ENCODE measurements at places on chromosomes 7 and 10.

DNA sequence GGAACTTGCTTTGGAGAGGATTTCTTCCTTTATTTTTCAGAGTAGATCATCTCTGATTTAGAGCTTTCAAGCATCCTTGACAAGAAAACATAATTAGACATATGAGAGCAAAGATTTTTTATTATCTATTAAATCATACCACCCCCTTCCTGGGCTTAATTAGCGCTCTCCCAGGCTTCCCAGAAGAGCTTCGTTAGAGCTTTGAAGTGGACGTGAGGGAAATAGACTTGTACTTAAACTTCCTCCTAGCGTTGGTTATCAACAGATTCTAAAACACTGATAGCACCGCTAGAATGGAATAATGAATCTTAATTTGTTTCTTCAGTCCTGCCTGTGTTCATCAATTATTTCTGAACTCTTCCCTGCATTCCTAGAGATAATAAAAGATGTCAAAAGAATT is 173.9 kb upstream of the STK17A start:
- DNase-seq, result no peak

DNA sequence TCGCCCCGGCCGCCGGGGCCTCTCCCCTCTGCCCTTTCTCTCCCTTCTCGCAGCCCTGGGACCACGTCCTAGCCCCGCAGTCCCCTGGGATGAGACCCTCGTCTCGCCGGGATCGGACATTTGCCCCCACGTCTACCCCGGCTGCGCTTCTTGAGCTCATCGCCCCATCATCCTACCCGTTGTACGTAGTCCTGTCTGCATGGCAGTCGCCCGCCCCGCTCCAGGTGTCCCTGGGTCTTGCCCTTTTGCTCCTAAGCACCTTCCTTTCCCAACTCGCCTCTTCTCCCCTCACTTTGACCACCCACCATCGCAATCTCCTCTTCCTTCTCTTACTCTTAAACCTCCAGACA is 582 bp downstream of the TPST1 start:
- no peak for DNase-seq

GRCh38 chr7:116071629-116072028 is 41.1 kb upstream of the TFEC start:
- no peak for DNase-seq

GRCh38 chr7:34575006-34575405 is 83.0 kb upstream of the NPSR1 start:
- no peak for DNase-seq

DNA sequence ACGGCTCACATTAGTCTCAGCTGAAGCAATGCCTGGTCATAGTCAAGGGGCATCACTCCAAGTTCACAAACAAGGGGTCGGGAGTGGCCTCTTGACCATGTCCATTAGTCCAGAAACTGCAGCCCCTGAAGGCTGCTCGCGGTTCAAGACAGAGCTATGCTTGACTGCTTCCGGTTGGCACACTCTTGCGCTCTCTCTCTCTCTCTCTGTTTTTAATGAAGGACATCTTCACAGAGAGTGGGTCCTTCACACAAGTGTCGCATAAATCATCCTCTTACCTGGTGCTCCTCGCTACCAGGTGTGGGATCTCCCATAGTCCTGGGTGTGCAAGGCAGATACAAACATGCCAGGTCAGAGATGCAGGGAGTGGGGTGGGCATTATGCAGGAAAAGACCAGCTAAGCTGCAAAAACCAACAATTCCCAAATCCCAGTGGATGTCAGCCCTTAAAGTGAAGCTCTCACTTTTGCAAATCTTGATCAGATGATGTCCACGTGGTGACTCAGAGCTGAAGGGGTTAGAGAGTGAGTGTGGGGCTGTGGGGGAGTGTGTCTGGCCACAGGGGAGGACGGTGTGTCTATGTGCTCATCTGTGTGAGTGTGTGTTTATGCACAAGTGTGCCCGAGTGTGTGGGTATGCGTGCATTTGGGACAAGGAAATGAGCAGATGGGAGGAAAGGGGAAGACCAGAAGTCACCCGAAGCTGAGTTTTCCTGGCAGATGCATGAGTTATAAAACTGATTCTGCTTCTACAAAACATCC is 83.7 kb upstream of the PPP2R2D start:
- no peak for DNase-seq

DNA sequence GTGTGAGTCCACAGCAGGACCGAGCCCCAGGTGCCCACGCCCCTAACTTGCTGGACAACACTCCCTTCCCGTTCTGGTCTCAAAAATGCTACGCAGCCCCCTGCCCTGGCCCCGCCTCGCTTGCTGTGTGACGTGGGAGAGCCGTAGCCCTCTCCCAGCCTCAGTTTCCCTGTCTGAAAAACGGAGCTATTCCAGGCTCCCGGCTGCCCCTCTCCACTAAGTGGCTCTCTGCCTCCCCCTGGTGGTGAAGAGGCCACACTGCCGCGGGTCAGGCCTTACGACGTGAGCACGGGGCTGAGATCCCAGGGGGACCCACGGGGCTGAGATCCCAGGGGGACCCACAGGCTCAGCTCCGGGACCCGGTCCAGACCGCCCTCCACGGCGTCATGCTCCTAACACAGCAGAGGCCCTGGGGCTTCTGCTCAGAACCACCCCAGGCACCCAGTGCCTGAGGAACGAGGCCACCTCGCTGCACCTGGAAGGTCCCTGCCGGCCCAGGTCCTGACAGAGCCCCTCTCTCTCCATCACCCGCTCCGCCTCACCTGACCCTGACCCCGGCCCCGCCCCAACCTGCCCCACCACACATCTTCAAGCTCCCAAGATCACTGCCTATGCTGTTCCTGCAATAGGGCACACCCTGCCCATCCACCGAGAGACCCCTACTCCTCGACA is 26.7 kb downstream of the MICALL2 start:
- DNase-seq, result peak; percentile 74

DNA sequence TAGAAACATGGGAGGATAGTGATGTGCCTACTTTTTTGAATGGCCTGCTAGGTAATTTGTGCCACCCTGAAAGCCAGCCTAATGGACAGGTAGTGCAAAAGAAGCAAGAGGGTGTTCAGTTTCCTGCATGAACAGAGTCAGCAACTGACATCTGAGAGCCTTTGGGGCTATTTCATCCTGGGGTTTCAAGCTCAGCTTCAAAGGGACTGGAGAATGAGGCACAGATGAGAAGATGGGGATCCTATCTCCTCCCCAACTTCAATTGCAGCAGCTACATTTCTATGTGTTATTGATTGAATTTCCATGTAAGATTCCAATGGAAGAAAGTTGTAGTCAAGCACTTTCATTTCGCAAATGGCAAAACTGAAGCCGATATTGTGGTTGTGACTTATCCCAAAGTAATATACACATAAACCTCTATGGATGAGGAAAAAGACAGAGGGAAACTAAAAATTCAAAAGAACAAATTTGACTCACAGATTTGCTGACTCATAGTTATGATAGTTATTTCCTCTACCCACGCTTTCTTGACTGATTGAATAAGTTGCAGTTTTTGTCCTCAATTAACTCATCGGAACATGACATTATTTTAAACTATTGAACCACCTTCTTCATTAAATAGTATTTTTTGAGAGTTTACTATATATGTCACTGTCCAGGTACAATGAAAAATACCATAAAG is 42.6 kb upstream of the NRP1 start:
- DNase-seq, result no peak

- no peak for DNase-seq
Observed at GRCh38 chr7:108613147-108613948, 43.7 kb downstream of the DNAJB9 start.

DNA sequence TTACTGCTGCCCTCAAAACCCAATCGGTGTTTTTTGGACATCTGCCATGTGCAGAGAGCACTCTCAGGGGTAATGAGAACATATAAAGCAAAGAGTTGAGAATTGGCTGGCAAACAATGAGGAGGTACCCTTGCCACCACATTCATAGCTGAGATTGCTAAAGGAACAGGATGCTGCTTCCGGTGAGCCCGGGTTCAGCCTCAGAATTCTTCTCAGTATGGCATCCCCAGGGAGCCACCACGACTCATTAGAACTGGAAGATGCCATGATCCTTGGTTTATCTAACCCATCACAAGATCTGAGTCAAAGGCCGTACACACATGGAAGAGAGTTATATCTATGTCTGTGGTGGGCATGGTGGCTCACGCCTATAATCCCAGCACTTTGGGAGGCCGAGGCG is 174.4 kb downstream of the ARID5B start:
- DNase-seq, result no peak

GRCh38 chr7:103499976-103500375 is 54.0 kb upstream of the SLC26A5 start:
- DNase-seq, result no peak

- no peak for DNase-seq
Observed at GRCh38 chr7:33710608-33711007, 194.7 kb upstream of the BMPER start.

DNA sequence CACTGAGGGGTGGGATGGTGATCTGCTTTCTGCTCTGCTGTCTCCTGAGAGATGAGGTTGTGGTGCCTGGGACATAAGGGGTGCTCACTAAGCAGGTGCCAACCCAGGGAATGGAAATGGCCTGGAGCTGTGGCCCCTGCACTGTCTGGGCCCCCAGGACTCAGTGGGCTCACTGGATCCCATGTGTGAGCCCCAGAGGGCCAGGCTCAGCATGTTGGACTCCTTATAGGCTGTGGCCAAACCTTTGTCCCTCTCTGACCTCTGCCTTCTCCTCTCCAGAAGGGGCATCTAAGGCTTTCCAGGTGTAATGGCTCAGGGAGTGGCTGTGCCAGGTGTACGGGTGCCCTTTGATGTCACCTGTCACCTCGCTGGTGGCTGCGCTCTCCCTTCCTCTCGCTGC is 56.4 kb downstream of the NEUROG3 start:
- no peak for DNase-seq

GRCh38 chr7:104627516-104627915 is 299.1 kb downstream of the LHFPL3 start:
- no peak for DNase-seq

- DNase-seq, result no peak
Observed at GRCh38 chr10:93222211-93222754, 148.6 kb downstream of the CYP26A1 start.

- no peak for DNase-seq
Observed at GRCh38 chr10:11292576-11293302, 275.1 kb downstream of the CELF2 start.

- DNase-seq, result no peak
Observed at GRCh38 chr7:67644151-67644550, 647.5 kb downstream of the TYW1 start.

DNA sequence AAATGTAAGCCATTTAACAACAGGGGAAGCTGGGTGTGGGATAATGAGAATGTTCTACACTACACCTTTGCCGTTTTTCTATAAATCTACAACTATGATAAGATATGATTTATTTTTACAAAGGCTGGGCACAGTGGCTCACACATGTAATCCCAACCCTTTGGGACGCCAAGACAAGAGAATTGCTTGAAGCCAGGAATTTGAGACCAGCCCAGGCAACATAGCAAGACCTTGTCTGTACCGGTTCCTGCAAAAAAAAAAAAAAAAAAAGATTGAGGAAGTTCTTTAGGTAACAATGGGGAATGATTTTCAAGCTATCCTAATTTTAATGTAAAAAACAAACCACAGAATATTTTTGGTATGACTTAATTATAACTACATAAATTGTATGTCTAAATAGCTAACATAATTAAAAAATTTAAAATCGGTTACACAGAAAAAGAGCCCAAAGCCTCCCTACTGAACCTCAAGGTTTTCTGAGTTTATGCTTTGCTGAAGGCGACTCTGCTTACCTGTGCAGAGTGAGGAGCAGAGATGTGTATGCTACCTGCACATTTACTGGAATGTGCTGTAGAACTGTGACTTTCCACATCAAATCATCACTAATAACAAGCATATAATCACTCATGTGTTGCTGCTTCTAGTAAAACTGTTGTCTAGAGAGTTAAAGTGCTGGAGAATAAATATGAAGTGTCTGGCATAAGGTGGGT is 163.4 kb downstream of the ATE1 start:
- DNase-seq, result no peak

DNA sequence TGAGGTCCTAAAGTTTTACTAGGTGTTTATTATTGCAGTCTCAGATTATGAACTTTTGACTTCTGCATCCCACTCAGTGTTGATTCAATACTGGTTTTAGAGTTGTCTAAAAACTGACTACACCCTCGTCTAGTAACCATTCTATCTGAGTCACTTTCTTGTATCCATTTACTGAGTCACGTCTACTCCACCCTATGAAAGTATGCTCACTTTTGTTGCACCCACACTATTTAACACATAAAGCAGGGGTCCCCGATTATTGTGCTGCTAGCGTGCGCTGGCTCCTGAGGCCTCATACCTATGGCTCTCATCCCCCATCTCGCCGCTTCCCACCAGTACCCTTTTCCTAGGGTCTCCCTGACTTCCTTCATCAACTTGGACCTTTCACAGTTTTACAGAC is 2.0 kb downstream of the SAMD9 start:
- DNase-seq, result no peak

DNA sequence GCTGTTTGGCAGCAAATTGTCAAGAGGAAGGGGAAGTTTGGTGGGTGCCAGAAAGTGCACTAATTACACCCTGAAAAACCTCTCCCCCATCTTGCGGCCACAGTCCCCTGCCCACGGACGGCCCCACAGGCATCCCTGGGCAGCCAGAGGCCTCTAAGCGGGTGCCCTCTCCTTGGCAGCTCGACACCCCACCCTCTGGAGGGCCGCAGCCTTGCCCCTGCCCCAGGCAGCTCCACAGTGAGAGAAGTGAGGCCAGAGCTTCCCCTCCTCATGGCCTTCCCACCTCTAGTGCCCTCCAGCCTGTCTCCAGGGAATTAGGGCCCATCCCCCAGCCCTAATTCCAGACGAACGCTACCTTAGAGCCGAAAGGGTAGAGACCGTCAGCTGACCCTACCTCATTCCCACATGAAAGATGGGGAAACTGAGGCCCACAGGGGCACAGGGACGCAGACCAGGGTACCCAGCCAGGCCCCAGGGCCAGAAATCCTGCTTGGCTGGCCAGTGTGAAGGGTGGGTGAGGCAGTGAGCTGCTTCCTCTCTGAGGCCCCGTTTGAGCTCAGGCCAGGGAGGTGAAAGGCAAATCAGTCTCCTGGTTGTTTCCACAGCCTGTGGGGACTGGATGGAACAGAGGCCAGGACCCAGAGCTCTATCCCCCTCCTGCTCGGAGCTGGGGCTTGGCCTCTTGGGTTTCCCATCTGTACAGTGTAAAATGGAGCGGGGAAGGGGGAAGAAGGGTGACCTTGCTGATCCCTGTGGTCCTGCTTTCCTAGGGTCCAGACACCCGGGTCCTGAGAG is 10.0 kb downstream of the ZCCHC24 start:
- no peak for DNase-seq

DNA sequence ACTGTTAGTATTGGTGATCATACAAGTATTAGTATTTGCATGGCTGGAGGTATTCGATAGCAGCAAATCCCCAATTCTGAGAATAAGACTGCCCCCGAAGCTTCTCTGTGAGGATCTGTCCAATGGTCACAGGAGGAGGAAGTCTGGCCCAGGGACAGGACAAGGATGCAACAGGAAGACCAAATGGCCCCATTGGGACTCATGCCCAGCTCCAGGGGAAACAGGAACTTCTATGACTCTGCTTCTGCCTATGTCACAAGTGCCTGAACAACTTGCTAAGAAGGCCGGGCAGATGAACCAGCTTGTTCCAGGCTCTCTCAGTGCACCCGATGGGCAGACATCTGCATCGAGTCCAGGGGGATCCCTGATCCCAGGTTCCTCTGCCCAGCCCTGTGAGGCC is 172.0 kb upstream of the GRB10 start:
- DNase-seq, result no peak

All from stimulated activated CD4-positive, alpha-beta T cell treated with anti-CD3 and anti-CD28 coated beads, TNF-alpha, amount 100 ng/mL, for 24 hours (primary cell).